A549 treated with Mapracorat at 1 μM for 4 hours (cell line): ENCODE measurements at places on chromosomes 16 and 17. TPM values are rescaled to one million over a fixed set of nuclear protein-coding genes. Genes with fewer than 3 reads are reported as not detected.

RNF222 gene
- total RNA-seq, result not detected in 5 replicates

SHISA9 gene
- 0.02 to 0.12 TPM (median 0.05 TPM) in 5 replicates for total RNA-seq

MAP2K6 gene
- total RNA-seq, result 6.5 to 7.9 TPM (median 7.2 TPM) in 5 replicates

CACNA1H gene
- 9.8 to 17.8 TPM (median 15.9 TPM) in 5 replicates for total RNA-seq

DRC7 gene
- 0.27 TPM in 1 of 5 replicates, not detected in the others for total RNA-seq

CDH16 gene
- 3.7 to 4.9 TPM (median 4.4 TPM) in 5 replicates for total RNA-seq

DOC2A gene
- total RNA-seq, result 1.2 to 2.6 TPM (median 1.9 TPM) in 5 replicates

METTL26 gene
- total RNA-seq, result 80.9 to 144 TPM (median 141 TPM) in 5 replicates

TMEM98 gene
- 42.5 to 53.4 TPM (median 46.5 TPM) in 5 replicates for total RNA-seq

CCL1 gene
- not detected in 5 replicates for total RNA-seq

CDC6 gene
- 47.3 to 56.4 TPM (median 52.7 TPM) in 5 replicates for total RNA-seq

ELOB gene
- 484 to 531 TPM (median 518 TPM) in 5 replicates for total RNA-seq

PRCD gene
- not detected in 5 replicates for total RNA-seq

TMC8 gene
- 0.16 to 0.27 TPM (median 0.26 TPM) in 5 replicates for total RNA-seq

NPIPB13 gene
- 0.59 to 3.3 TPM (median 3.1 TPM) in 5 replicates for total RNA-seq

TBC1D26 gene
- total RNA-seq, result not detected in 5 replicates

LHX1 gene
- 0.79 to 2.1 TPM (median 1.5 TPM) in 5 replicates for total RNA-seq

KDM8 gene
- total RNA-seq, result 1.8 to 2.9 TPM (median 2.5 TPM) in 5 replicates

KRTAP17-1 gene
- not detected in 5 replicates for total RNA-seq

SLC5A10 gene
- 0.12 to 0.26 TPM (median 0.21 TPM) in 5 replicates for total RNA-seq

CTRL gene
- total RNA-seq, result 1.3 to 1.9 TPM (median 1.4 TPM) in 5 replicates

MYH8 gene
- not detected in 5 replicates for total RNA-seq

ABCA3 gene
- 14.5 to 21.9 TPM (median 20.1 TPM) in 5 replicates for total RNA-seq

FMNL1 gene
- total RNA-seq, result 29.3 to 36.7 TPM (median 35.7 TPM) in 5 replicates
